ENCODE measurements at places on chromosomes 11 and 22.

DNA sequence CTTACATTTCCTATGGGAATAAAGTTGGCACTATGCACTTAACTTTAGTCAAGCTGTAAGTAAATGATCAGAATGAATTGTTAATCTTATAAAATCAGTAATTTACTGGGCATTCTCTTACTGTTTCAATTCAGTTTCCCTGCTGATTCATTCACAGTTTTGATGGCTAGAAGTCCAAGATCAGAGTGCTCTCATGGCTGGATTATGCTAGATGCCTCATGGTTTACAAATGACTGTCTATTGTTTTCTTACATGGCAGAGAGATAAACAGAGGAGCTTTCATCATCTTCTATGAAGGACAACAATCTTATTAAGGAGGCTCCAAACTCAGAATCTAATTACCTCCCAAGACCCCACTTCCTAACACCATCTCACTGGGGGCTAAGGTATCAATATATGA, 135.1 kb upstream of the CARD18 start:
- no peak for DNase-seq

- DNase-seq = no peak
Observed at GRCh38 chr11:74159642-74160041, 11.2 kb downstream of the C2CD3 start.

DNA sequence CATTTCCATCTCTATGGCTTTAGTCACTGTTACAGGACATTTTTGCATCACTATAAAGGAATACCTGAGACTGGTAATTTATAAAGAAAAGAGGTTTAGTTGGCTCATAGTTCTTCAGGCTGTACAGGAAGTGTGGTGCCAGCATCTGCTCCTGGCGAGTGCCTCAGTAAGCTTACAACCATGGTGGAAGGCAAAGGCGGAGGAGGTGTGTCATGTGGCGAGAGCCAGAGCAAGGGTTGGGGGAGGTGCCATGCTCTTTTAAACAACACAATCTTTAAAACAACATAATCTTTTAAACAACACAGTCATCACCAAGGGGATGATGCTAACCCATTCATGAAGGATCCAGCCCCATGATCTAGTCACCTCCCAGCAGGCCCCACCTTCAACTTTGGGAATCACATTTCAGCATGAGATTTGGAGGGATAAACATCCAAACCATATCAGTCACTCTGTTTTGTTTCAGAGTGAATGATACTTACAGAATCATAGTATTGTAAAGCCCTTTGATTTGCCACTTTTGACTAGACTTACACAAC, 103.3 kb downstream of the PDE3B start:
- DNase-seq = no peak

GRCh38 chr22:44539467-44540063, 41.5 kb upstream of the RTL6 start:
- DNase-seq = no peak

GRCh38 chr11:95816037-95816436, 25.7 kb downstream of the CEP57 start:
- DNase-seq = no peak

DNA sequence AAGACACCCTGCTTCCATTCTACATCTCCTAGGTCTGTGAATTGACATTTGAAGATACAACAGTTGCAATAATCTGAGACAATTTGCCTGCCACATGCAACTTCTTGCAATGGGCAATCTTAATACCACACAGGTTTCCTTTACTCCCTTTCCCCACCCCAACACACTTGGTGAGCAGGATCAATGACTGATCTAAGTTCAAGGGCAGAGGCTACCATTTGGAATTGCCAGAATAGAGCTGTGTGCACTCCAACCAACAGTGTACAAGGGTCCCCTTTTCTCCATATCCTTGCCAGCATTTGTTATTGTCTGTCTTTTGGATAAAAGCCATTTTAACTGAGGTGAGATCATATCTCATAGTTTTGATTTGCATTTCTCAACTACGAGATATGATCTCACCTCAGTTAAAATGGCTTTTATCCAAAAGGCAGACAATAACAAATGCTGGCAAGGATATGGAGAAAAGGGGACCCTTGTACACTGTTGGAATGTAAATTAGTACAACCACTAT, 2.9 kb upstream of the NNMT start:
- no peak for DNase-seq

GRCh38 chr11:72672597-72673238, 1.5 kb downstream of the PDE2A start:
- DNase-seq = no peak

DNA sequence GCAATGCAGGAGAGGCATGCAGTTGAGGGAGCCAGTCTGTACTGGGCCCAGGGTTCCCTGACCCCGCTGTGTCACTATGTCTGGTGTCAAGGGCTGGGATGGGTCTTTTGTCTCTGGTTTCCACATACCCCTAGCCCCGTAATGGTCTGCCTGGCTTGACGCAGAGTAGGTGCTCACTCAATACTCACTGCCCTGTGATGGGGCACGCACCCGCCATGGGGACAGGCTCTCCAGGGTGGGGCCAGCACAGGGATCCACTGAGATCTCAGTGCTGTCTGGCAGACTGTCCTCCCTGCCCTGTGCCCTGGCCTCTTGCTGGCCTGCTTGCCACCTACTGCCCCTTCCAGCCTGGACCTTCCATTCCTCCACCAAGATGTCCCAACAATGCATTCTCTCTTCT, 101.7 kb upstream of the CD82 start:
- DNase-seq = no peak

DNA sequence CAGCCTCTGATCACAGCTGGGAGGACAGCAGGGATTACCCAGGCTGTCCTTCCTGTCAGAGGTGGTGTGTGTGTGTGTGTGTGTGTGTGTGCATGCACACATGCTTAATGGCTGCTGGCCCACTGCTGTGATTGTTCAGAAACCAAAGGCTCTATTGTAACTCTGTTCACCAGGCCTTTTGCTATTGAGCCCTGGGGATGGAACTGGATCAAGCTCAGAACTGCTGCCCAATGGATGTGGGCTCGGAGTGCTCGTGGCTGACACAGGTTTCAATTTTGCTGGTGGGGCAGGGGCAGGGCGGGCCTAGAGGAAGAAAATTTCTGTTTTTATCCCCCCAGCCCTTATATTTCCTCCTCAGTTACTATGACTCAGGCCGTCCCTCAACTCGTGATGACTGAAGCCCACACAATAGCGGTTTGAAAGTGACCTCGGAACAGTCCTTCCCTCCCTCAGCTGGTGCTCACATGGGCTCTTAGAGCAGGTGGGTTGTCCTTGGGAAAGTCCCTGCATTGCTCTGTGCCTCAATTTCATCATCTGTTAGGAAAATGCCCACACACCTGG, 359.3 kb downstream of the TENM4 start:
- DNase-seq = no peak

GRCh38 chr11:69841170-69841858, 22.1 kb upstream of the FGF3 start:
- DNase-seq = no peak

DNA sequence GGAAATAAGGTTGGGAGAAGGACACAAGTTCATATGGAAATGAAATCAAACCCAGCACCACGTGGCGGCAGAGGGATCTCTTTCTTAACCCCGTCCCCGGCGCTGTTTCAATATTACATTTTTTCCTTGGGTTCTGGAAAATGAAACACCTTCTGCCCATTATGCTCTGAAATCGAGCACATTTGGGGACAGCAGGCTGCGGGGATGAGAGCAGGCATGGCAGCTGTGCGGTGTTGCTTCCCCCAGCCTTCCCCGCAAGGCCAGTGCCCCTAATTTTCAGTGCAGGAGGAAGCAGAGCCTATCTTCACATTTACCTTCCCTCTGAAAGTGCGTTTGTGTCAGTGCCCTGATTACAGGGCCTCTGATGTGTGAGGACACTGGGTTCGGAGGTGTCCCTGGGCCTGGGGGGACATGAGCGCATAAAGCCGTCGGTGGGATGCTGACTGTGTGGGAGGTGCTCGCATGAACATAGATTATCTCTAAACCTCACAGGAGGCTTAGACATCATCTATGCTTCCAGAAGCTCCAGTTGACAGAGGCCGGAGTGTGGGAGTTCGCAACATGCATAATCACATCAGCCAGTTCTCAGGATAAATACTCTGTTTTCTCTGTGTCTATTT, 921.3 kb downstream of the BRD1 start:
- no peak for DNase-seq
